ENCODE measurements at places on chromosomes 5 and 9.
A peak's percentile ranks its signal among the peaks of the same experiment; 100 is the strongest.

GRCh38 chr9:86614871-86615849 is 260.9 kb upstream of the TUT7 start:
- DNase-seq, result no peak

GRCh38 chr5:161380486-161380885 is 166.0 kb downstream of the GABRB2 start:
- DNase-seq, result no peak

- DNase-seq, result peak; percentile 5
Observed at GRCh38 chr9:138063033-138063432, 185.5 kb downstream of the CACNA1B start.

GRCh38 chr5:150517272-150518152 is 9.6 kb downstream of the NDST1 start:
- no peak for DNase-seq

- peak; percentile 64 for DNase-seq
Observed at GRCh38 chr9:97740848-97741821, 44.0 kb upstream of the XPA start.

- DNase-seq, result peak; percentile 88
Observed at GRCh38 chr9:113602126-113603047, 138.9 kb downstream of the RGS3 start.

DNA sequence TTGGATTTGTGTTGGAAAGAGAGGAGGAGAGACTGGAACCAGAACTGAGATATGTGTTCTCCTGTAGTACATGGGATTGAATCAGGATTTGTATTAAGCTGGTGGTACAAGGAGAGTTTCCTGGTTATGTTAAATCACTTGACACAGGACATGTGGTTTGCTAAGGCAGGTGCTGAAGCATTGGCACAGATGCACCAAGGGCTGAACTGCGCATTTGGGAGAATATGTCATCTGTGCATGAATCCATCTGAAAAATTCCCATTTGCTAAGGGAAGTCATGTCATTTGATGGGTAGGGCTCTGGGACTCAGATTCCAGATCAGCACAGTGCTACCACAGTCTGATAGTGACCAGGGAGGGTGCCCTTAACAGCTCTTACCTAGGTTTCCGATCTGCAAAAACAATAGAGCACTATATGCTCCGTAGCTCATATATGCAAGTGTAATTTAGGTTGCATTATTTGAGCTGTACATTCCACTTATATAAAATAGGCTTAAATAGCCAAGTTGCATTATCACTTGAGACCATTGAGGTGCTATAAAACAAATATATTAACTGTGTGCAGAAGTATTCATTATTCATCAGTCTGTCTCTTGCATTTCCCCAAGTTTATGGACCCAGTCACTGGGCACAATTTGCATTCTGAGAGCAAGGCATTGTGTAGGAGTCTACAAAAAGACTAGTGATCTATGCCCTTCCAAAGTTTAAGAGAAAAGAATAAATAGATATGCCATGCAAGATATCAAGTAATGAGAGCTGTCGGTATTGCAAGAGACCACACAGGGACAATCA is 55.2 kb downstream of the ADAMTS16 start:
- no peak for DNase-seq

- no peak for DNase-seq
Observed at GRCh38 chr5:17279487-17279886, 62.1 kb downstream of the BASP1 start.

DNA sequence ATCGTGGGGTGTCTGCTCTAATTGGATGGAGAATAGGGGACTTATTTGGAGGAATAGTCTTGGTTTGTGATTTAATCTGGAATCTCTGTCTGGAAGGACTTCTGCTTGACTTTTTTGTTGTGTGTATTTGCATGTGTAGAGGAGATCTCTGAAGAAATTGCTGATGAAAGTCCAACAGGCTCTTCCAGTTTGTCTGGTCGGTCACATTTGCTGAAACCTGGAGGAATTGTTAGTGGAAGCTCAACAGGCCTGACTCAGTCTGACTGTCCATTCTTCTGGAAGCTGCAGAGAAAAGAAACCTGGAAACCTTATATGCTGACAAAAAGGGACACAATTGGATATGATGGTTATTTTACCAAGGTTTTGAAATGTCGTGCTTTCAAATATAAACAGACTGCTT is 33.4 kb upstream of the TENT2 start:
- DNase-seq, result no peak

DNA sequence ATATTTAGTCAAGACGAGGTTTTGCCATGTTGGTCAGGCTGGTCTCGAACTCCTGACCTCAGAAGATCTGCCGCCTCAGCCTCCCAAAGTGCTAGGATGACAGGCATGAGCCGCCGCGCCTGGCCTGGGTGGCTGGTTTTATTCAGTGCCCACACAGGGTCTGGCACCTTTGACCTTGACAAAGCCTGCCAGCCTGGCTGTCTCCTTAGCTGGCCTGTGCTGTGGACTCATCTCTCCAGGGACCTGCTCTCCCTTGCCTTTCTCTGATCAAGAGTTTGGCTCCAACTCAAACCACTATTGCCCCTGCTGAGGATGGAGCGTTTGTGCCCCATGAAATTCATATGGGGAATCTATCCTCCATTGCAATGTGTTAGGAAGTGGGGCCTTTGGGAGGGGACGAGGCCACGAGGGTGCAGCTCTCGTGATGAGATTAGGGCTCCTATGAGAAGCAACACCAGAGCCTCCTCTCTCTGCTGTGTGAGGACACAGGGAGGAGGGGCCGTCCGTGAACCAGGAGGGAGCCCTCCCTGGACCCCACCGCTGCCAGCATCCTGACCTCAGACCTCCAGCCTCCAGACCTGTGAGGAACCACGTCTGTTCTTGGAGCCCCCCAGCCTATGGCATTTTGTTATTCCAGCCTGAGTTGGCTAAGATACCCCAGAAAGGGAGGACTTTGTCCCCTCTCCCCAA is 45.0 kb downstream of the MRPL36 start:
- DNase-seq, result peak; percentile 18

DNA sequence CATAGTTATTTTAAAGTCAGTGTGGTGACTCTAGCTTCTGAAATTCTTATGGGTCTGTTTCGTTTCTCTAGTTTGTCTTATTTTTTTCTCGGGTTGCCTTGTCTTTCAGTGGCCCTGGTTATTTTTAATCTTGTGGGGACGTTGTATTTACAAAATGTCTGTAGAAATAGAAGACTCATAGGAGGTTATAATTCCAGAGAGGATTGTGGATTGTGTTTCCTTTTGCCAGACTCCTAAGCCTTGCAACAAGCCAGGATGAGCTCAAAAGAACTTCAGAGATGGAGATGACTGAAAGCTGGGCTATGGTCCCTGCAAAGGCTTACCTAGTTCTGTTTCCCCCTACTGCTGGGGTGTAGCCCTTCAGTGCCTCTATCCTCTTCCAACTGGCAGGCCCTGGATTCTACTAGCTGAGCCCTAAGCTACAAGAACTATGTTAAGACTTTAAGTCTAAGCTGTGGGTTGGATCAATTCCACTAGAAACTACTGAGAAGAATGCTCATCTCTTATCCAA is 32.2 kb upstream of the LECT2 start:
- no peak for DNase-seq

DNA sequence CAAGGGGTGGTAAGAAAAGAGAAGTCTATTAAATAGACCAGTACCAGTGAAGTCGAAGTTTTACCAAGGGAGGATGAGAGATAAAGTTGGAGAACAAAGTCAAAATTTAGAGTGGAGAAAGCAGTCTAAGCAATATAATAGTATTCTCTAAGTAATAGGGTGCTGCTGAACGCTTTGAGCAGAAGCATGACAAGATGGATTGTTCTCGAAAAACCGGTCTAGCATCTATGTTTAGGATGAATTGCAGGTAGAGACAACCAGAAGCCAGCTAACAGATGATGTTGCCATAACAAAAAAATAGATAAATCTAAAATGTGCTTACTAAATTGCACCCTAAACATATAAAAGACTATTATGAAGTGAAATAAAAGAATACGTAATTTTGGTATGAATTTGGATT is 237.0 kb downstream of the PRELID2 start:
- DNase-seq, result no peak

DNA sequence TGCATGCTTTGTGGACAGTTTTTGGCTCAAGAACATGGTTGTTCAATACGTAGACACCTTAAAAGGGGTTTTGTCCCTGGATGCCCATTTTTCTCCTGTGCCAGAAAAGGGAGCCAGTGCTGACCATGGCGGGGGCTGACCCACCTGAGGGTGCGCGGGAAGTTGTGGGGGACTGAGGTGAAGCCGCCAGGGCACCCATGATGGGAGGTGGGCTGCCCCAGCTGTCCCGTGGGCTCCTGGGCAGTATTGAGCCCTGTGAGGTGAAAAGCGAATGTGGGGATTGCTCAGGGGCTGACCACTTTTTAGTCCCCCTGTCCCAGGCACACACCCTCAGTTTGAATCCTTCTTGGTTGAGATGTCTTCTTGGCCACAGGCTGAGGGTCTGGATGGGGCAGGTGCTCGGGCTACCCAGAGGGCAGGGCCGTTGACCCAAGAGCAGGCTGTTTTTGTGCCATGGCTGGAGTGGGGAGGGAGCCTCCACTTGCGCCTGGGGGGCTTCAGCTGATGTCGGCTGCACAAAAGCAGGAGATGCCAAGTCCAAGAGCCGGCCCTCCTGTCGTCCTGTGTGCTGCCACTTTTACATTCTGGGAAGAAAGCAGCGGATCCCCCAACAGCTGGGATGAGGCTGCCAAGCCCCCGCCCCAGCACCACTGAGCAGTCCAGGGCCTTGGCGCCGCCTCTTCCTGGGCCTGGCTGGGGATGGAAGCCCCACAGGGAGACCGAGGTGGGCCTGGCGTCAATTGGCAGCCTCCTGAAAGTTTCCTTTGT is 120.1 kb downstream of the WNK2 start:
- DNase-seq, result no peak

- no peak for DNase-seq
Observed at GRCh38 chr9:79220666-79221065, 351.1 kb upstream of the TLE4 start.

GRCh38 chr5:167168971-167169370 is 1122.5 kb upstream of the WWC1 start:
- no peak for DNase-seq

DNA sequence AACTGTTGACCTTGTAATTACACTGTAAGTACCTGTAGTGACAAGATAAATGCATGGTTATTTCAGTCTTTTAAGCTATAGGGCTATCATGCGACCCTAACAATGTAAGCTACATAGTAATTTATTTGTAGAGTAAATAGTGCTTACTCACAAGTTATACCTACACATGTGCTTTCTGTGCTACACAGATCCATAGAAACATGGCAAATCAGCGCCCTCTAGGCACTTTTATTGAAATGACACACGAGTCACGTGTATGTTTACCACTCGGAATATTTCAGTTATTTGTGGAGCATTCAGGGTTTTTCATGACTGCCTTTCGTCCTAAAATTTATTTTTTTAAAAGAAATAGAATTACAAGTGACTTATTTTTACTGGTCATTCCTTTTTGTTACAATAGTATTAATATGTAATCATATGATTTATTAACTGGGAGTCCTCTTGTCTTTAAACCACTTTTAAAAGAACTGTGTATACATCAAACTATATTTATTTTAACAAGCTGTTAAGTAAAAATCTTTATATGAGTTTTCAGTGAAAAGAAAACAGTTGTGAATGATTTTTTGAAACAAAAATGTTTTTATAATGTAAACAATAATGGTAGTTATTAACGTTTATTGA is 1242.3 kb upstream of the WWC1 start:
- no peak for DNase-seq

DNA sequence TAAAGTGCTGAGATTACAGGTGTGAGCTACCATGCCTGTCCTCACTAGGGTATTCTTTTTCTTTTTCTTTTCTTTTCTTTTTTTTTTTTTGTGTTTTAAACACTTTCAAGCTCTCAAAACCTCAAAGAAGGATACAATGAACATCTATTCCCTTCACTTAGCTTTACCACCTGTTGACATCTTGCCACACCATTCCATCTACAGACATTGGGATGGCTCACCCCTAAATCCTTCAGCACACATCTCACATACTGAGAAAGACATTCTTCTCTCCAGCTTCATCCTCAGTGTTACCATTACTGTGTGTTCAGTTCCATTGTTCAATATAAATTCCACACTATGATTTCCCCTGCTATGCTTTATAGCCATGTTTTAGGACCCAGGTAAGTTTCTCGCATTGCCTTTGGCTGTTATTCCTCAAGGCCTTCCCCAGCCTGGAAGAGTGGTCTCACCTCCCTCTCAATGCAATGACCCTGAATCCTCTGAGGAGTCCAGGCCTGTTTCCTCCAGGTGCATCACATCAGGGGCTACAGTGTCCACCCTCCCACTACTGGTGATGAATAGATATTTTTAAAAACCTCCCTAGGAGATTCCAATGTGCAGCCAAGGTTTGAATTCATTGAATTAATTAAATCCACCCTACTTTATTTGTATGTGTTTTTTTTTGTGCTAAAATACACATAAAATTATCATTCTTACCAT is 16.7 kb downstream of the IQGAP2 start:
- DNase-seq, result no peak

- DNase-seq, result no peak
Observed at GRCh38 chr9:5851445-5851844, 18.5 kb upstream of the ERMP1 start.

GRCh38 chr5:107516452-107517184 is 154.1 kb downstream of the EFNA5 start:
- no peak for DNase-seq

- DNase-seq, result no peak
Observed at GRCh38 chr5:126812199-126812570, 35.2 kb downstream of the LMNB1 start.

- DNase-seq, result no peak
Observed at GRCh38 chr5:179187681-179188575, 127.8 kb downstream of the ZNF354C start.

- DNase-seq, result no peak
Observed at GRCh38 chr5:87268970-87269377, 1.3 kb downstream of the RASA1 start.

GRCh38 chr9:93829271-93830011 is 125.7 kb downstream of the BARX1 start:
- DNase-seq, result no peak

GRCh38 chr9:86732514-86733171 is 214.7 kb downstream of the GAS1 start:
- DNase-seq, result peak; percentile 69

GRCh38 chr9:104991144-104991953 is 63.4 kb upstream of the ABCA1 start:
- peak; percentile 90 for DNase-seq

DNA sequence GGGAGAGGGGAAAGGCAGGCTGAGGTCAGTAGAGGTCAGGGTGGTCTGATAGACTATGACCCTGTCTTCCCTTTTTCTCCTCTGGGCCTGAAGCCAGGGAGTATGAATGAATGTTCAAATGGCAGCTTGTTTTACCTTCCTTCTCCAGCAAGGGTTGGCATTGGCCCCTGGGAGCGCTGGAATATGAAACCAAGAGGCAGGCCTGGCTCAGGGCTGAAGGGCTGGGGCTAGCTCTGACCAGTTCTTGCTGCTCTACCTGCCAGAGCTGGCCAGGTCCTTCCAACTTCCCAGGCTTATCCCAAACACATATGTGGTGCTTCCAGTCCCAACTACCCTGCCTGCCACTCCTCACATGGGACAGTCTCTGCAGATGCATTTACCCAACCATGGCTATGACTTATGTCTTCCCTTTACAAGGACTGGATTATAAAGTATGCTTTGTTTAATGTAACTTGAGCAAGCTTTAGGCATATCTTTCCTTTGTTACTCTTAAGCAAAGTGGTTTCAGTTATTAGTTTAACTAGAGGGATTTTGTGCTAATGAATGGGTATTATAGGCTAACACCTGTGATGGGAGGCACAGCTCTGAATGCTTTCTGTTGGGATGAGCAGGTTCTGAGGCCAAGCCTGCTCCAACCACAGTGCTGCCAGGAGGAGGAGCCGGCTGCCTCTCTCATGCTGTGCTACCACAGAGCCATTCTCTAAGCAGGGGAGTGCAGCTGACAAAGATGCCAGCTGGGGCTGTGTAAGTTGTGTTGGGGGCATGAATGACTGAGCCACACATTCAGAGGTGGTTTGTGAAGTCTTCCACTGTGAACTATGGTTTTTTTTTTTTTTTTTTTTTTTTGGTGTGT is 6.1 kb downstream of the CCNI2 start:
- no peak for DNase-seq
